Breast epithelium (tissue), 4 donors: ENCODE measurements at places on chromosomes 4 and X.
A peak's percentile ranks its signal among the peaks of the same experiment; 100 is the strongest.

- H3K27me3 ChIP-seq = no peaks in the 10 kb centered on the region
- H3K4me1 ChIP-seq = peaks cover 9% of the 10 kb centered on the region
- no peaks in the 10 kb centered on the region for H3K36me3 ChIP-seq
- H3K27ac ChIP-seq = no peak overlapping the region
Observed at GRCh38 chr4:176778063-176778462, 14.7 kb downstream of the VEGFC start.

DNA sequence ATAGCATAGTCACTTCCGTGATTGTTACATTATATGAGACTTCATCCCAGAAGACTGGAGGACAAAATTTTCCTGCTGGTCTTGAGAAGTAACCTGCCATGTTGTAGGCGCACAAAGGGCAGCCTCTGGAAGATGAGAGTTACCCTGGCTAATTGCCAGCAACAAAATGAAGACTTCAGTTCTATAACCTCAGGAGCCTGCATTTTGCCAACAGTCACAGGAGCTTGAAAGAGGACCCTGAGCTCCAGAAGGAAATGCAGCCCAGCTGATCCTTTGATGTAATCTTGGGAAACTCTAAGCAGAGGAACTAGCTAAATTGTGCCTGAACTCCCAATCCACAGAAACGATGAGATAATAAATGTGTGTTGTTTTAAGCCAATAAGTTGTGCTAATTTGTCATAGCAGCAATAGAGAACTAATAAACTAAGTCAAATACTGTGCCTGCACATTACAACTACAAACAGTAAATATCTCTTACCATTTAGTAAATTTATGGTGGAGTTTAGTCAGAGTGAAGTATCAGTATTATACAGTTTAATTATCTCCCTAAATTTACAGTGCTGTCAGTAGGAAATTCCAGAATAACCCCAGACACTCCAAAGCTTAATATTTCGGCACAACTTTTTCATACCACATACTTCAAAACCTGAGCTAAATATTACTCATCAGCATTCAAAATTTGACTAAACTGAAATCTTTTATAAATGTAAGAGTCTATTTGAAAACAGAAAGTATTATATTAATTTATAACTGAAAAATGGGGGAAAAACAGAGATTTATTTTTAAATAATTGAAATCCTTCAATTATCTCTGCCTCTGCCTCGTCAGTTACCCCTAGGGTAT lies 90.1 kb upstream of the MAPK10 start:
- no peaks in the 10 kb centered on the region for H3K36me3 ChIP-seq
- no peak overlapping the region for H3K4me3 ChIP-seq
- no peak overlapping the region for H3K27ac ChIP-seq
- H3K27me3 ChIP-seq = no peaks in the 10 kb centered on the region
- H3K4me1 ChIP-seq = no peaks in the 10 kb centered on the region

GRCh38 chr4:104728380-104729122 lies 233.9 kb upstream of the CXXC4 start:
- no peak for DNase-seq
- no peaks in the 10 kb centered on the region for H3K27me3 ChIP-seq
- no peak overlapping the region for H3K27ac ChIP-seq
- H3K4me1 ChIP-seq = no peaks in the 10 kb centered on the region
- H3K36me3 ChIP-seq = no peaks in the 10 kb centered on the region

DNA sequence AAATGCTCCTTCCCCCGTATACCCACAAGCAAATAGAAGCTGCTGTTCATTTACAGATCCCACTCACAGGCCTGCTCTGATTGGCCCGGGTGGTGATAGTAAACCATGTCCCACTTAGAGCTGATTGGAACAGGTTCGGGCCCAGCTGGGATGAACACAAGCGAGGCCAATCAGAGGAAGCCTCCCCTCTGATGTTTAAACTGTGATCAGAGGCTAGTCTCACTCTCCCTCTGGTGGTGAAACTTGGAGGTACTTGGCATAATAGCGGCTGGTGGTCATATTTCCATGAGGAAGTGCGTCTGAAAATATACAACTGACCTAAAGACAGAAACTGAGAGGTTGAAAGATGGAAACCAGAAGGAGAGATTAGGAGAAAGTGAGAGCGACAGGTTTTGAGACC lies 51.5 kb upstream of the TRPC3 start:
- no peaks in the 10 kb centered on the region for H3K36me3 ChIP-seq
- no peak overlapping the region for H3K27ac ChIP-seq
- no peak overlapping the region for H3K4me3 ChIP-seq
- no peak for DNase-seq
- H3K4me1 ChIP-seq = no peaks in the 10 kb centered on the region
- no peaks in the 10 kb centered on the region for H3K27me3 ChIP-seq

DNA sequence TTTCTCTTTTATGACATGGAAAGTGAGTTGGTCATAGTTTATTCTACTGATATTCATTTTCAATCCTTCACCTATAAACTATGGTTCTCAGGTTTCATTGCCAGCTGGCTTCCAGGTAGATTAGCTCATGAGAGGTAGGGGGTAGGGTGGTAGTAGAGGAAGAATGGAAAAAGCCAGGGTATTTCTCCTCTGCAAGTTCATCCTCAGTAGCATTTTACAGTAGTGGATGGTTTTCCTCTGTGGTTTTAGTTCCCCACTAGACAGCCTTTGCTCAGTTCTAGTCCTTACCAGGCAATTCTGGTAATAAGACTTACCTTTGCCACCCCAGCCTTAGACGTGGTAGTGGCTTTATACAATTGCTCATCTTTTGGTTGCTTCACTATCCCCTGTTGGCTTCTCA lies 8.9 kb upstream of the NAA11 start:
- no peaks in the 10 kb centered on the region for H3K36me3 ChIP-seq
- no peak for DNase-seq
- no peaks in the 10 kb centered on the region for H3K4me1 ChIP-seq
- no peak overlapping the region for H3K27ac ChIP-seq

- no peak overlapping the region for H3K27ac ChIP-seq
- no peaks in the 10 kb centered on the region for H3K27me3 ChIP-seq
- no peak overlapping the region for H3K4me3 ChIP-seq
- H3K36me3 ChIP-seq = no peaks in the 10 kb centered on the region
- no peaks in the 10 kb centered on the region for H3K4me1 ChIP-seq
Observed at GRCh38 chr4:123510221-123510620, 113.6 kb downstream of the SPRY1 start.

GRCh38 chr4:158871335-158871724 lies 102.5 kb downstream of the FNIP2 start:
- no peak for DNase-seq
- no peak overlapping the region for H3K4me3 ChIP-seq
- no peaks in the 10 kb centered on the region for H3K36me3 ChIP-seq
- no peaks in the 10 kb centered on the region for H3K27me3 ChIP-seq

DNA sequence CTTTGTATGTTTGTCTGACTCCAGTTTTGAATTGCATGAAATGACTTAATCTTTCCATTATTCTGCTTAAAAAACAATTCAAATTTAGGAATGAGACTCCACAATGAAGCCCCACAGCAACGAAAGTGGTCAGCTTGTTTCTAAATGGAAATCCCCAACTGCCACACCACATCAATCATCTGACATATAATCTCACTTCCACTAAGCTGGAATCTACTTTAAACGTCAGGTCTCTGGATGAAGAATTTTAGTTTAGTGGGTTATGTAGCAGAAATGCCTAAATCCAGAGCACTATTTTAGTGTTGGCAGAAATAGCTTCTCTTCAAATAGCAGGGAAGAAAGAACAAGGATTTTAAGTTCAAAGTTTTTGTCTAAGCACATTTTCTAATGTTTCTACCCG lies 1.7 kb upstream of the BMP2K start:
- peak overlapping the region; percentile 10 for H3K27ac ChIP-seq
- DNase-seq = no peak
- no peaks in the 10 kb centered on the region for H3K4me1 ChIP-seq
- H3K27me3 ChIP-seq = no peaks in the 10 kb centered on the region
- no peak overlapping the region for H3K4me3 ChIP-seq

- no peak for DNase-seq
- H3K27ac ChIP-seq = no peak overlapping the region
- H3K27me3 ChIP-seq = no peaks in the 10 kb centered on the region
- H3K4me3 ChIP-seq = no peak overlapping the region
- no peaks in the 10 kb centered on the region for H3K4me1 ChIP-seq
Observed at GRCh38 chr4:36900446-36900987, 344.0 kb upstream of the NWD2 start.

DNA sequence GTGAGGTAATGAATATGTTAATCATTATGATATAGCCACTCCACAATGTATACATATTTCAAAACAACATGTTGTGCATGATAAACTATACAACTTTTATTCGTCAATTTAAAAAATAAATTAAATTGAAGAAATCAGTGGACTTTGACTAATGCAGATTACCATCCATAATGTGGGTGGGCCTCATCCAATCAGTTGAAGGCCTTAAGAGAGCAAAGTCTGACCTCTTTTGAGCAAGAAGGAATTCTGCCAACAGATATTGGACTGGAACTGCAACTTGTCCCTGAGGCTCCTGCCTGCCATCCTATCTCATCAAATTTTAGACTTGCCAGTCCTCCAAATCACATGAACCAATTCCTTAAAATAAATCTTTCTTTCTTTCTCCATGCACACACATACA lies 57.4 kb upstream of the SLC16A2 start:
- DNase-seq = no peak
- no peaks in the 10 kb centered on the region for H3K36me3 ChIP-seq
- H3K4me1 ChIP-seq = no peaks in the 10 kb centered on the region
- no peak overlapping the region for H3K27ac ChIP-seq

- H3K36me3 ChIP-seq = no peaks in the 10 kb centered on the region
- H3K27me3 ChIP-seq = no peaks in the 10 kb centered on the region
- H3K4me3 ChIP-seq = no peak overlapping the region
- no peak for DNase-seq
- no peaks in the 10 kb centered on the region for H3K4me1 ChIP-seq
Observed at GRCh38 chrX:131650637-131651410, 107.0 kb downstream of the OR13H1 start.

GRCh38 chr4:72112514-72113156 lies 80.8 kb downstream of the NPFFR2 start:
- no peak overlapping the region for H3K27ac ChIP-seq
- no peak overlapping the region for H3K4me3 ChIP-seq
- no peak for DNase-seq
- H3K4me1 ChIP-seq = no peaks in the 10 kb centered on the region
- H3K36me3 ChIP-seq = no peaks in the 10 kb centered on the region

DNA sequence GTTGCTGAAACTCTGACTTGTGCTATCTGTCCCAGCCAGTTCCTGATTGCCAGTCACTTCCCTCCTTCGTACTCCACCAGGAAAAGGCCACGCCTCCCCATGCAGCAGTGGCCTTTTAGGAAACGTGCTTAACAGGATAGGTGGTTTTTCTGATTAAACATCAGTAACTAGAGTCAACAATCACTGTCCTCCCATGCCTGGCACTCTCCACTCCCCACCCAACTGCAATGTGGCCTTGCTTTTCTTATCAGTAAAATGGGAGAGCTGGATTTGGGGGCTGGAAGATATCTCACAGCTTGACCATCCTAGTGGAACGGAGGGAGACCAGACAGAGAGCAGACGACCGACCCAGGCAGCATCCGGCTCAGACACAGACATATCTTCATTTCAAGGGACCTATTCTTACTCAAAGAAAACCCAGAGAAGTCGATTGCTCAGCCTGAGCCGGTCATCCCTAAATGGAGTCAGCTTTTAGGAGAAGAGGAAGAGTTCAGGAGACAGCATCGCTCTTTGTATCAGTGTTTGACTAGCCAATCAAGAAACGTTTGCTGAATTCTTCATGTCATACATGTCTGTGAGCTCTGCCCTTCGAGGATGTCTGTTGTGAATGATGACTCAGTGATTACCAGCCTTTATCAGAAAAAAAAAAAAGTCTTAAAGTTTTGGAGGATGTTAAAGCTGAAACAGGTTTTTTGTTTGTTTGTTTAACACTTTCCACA lies 12.7 kb upstream of the UBA6 start:
- H3K4me3 ChIP-seq = no peak overlapping the region
- DNase-seq = no peak
- no peaks in the 10 kb centered on the region for H3K4me1 ChIP-seq
- no peaks in the 10 kb centered on the region for H3K36me3 ChIP-seq
- H3K27ac ChIP-seq = no peak overlapping the region

- no peaks in the 10 kb centered on the region for H3K27me3 ChIP-seq
- no peaks in the 10 kb centered on the region for H3K4me1 ChIP-seq
- no peak overlapping the region for H3K4me3 ChIP-seq
- peak overlapping the region; percentile 11 for H3K27ac ChIP-seq
- DNase-seq = no peak
- H3K36me3 ChIP-seq = no peaks in the 10 kb centered on the region
Observed at GRCh38 chr4:99815597-99816011, 1.0 kb upstream of the DAPP1 start.

GRCh38 chr4:185229021-185229818 lies 19.8 kb downstream of the SNX25 start:
- no peaks in the 10 kb centered on the region for H3K36me3 ChIP-seq
- no peak overlapping the region for H3K4me3 ChIP-seq
- H3K27ac ChIP-seq = no peak overlapping the region
- H3K27me3 ChIP-seq = no peaks in the 10 kb centered on the region

DNA sequence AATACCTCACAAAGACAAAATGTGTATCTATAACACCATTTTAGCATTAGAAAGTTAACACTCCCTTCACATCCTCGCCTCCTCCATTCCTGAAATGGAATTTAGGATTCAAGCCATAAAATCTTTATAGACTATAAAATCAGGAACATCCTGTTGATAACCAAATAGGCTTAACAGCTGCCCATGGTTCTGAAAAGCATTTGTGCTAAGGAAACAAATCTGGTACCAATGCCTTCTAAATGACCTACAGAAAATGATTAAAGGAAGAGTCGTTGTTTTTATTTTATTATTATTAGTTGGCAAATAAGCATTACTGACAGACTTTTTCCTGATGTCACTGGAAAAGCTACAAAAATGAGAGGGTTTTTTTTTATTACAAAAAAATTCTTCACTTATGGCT lies 79.8 kb downstream of the PAPSS1 start:
- DNase-seq = no peak
- H3K27ac ChIP-seq = no peak overlapping the region
- no peaks in the 10 kb centered on the region for H3K27me3 ChIP-seq
- no peaks in the 10 kb centered on the region for H3K36me3 ChIP-seq
- no peak overlapping the region for H3K4me3 ChIP-seq

GRCh38 chr4:112279882-112280315 lies 5.8 kb downstream of the TIFA start:
- no peak for DNase-seq
- no peaks in the 10 kb centered on the region for H3K4me1 ChIP-seq
- H3K4me3 ChIP-seq = peak overlapping the region; percentile 36
- H3K27ac ChIP-seq = peak overlapping the region; percentile 29
- no peaks in the 10 kb centered on the region for H3K36me3 ChIP-seq

GRCh38 chrX:150365051-150365989 lies 2.2 kb downstream of the MAMLD1 start:
- H3K27me3 ChIP-seq = peaks cover 10% of the 10 kb centered on the region
- DNase-seq = peak; percentile 32
- peak overlapping the region; percentile 77 for H3K4me3 ChIP-seq
- H3K27ac ChIP-seq = peak overlapping the region; percentile 84
- H3K4me1 ChIP-seq = no peaks in the 10 kb centered on the region

GRCh38 chrX:27924261-27924660 lies 57.0 kb downstream of the DCAF8L1 start:
- H3K4me3 ChIP-seq = no peak overlapping the region
- no peaks in the 10 kb centered on the region for H3K4me1 ChIP-seq
- H3K36me3 ChIP-seq = no peaks in the 10 kb centered on the region
- H3K27ac ChIP-seq = no peak overlapping the region

GRCh38 chr4:174278467-174278866 lies 5.0 kb downstream of the FBXO8 start:
- no peaks in the 10 kb centered on the region for H3K36me3 ChIP-seq
- no peaks in the 10 kb centered on the region for H3K27me3 ChIP-seq
- H3K4me1 ChIP-seq = no peaks in the 10 kb centered on the region
- H3K27ac ChIP-seq = no peak overlapping the region
- DNase-seq = no peak
- no peak overlapping the region for H3K4me3 ChIP-seq
